Activated T-cell treated with anti-CD3 and anti-CD28 coated beads, Interleukin-2, amount 50 U/mL, for 1 hour (primary cell): ENCODE measurements at places on chromosomes 5 and 9.

DNA sequence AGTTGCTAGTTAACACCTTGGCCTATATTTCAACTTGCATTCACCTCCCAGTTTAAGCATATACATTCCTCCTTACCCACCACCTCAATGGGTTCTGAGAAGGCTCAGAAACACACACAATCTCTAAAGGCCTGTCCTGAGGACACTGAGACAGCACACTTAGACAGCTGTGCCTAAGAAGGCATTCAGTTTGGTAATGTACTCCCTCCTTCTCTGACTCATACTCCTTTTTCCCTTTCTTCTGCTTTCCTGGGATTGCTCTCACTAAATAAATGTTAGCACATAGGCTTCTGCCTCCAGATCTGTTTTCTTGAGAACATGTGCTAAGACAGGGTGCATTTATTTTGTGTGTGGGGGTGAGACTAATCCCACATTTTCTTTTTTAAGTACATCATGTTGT is 456.8 kb upstream of the CDH6 start:
- DNase-seq = no peak

DNA sequence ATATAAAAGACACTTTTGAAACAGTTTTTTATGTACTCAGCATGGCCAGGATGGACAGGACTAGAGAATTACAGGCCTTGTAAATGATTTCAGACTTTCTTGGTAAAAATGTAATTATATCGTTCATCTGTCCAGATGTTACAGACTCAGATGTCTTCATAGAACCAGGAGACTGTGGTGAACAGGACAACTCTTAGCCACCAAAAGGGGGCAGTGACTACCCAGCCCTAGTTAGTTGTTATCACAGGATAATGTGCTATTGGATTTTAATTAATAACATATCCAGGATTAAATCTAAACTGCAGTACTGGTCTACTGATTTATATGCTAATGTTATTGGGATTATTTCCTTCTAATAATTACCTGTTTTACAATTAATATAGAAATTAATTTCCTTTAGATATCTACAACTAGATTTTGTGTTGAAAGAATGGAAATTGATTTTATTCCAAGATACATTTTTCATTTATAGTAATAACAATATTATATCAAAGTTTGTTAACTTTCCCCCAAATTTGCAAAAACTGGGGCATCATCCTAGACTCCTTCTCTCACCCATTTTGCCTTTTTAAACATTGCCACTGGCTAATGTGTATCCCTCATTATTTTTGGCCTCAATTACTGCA is 99.4 kb downstream of the MTREX start:
- no peak for DNase-seq

DNA sequence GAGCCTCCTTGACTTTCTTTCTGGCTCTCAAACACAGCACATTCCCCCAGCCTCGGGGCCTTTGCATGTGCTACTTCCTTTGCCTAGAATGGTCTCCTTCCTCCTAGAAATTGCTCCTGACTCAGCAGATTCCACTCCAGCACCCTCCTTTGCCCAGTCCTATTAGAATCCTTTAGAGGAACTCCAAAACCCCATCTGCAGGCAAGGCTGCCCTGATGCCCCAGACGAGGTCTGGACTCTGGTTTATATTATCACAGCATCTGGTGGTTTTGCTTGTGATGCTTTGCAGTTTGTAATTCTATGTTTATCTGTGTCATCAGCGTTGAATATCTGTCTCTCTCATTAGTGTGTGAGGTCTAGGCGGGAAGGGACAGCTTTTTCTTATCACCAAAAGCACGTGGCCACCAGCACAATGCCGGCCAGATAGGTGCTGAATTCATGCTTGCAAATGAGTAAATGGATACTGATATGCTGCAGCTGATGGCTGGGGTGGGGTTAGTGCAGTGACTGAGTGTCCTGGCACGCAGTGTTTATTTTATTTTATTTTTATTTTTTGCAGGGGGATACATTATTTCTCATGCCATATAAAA is 30.0 kb upstream of the ANKH start:
- DNase-seq = no peak

- DNase-seq = no peak
These were observed 233.8 kb downstream of the PIK3R1 start for GRCh38 chr5:68449380-68449779.

- DNase-seq = no peak
These were observed 478.8 kb downstream of the CETN3 start for GRCh38 chr5:89930591-89931392.

- DNase-seq = no peak
These were observed 83.1 kb downstream of the COL27A1 start for GRCh38 chr9:114238472-114238871.

- no peak for DNase-seq
These were observed 587.3 kb downstream of the ANXA1 start for GRCh38 chr9:73738741-73739530.

- no peak for DNase-seq
These were observed 63.6 kb downstream of the TMEM174 start for GRCh38 chr5:73236541-73237128.

DNA sequence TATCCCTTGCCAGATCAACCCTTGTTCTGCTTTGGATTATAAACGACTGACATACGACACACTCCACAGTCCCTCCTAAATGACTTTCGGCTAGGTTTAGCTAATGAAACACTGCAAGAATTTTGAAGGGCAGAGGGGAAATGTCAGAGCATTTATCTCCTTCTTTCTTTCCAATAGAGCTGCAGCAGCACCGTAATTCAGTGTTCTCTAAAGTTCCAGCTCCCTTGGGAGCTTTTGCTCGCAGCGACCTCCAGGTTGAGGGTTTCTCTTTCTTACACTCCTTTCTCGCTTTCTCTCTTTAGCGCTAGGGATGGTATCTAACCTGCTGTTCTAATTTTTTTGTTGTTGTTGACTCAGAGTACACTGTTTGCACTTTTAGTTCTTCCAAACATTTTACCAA is 467.1 kb upstream of the ST8SIA4 start:
- DNase-seq = no peak

DNA sequence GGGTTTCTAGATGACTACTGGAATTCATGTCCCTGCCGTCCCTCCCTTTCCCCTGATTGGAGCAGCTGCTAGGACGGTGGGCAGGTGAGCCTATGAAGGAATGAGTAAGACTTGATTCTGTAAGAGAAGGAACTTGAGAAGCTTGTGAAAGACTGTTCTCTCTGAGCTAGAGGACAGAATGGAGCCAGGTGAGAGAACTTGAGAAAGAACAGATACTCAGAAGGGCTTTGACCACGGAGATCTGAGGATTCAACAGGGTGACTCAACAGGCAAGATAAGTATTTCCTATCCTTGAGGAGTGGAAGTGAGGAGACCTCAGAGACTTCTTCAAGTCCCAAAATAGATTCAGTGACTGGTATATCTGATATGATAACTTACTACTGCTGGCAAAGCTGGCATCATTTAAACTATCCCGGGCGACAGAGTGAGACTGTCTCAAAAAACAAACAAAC is 41.9 kb downstream of the HSDL2 start:
- DNase-seq = no peak

DNA sequence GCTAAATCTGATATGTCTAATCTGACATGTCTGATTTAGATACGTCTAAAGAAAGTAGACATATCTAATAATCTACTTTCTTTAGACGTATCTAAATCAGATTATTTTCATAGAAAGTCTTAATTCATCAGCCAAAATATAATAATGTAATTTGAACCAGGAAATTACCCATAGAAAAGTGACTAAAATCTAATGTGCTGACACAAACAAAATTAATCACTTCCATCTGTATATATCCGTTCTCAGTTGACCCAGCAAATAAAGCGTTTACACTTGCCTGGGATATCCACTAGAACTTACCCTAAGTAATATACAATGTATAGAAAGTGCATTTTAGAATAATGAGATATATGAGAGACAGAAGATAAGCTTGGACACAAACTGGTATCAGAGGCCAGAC is 56.7 kb downstream of the TTLL11 start:
- no peak for DNase-seq

DNA sequence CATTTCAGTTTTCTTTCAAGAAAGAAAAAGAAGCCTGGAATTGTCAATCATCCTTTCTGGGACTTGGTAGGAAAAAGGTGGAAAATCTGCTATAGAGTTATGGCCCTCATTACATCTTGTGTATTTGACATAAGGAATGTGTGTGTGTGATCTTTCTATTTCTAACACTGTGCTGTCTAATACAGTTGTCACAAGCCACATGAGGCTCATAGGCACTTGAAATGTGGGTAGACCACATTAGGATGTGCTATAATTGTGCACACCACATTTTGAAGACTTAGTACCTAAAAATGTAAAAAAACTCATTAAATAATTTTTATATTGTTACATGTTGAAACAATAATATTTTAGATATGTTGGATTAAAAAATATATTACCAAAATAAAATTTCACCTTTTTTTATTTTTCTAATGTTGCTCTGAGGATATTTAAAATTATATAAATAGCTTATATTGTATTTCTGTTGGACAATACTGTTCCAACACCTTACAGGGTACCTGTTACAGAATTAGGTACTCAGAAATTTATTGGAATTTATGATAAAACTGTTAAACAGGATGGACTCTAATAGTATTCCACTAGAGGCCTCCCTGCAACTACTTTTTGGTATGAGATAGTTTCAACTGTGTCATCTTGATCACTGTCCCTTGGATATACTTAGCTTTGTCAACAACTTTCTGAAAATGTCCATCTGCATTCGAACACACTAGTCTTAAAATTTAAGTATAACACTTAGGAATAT is 18.4 kb downstream of the MSANTD3 start:
- DNase-seq = no peak

- no peak for DNase-seq
These were observed 89.5 kb downstream of the TSSK1B start for GRCh38 chr5:113344973-113345940.

GRCh38 chr9:98750364-98751060 is 41.8 kb upstream of the GABBR2 start:
- DNase-seq = no peak

DNA sequence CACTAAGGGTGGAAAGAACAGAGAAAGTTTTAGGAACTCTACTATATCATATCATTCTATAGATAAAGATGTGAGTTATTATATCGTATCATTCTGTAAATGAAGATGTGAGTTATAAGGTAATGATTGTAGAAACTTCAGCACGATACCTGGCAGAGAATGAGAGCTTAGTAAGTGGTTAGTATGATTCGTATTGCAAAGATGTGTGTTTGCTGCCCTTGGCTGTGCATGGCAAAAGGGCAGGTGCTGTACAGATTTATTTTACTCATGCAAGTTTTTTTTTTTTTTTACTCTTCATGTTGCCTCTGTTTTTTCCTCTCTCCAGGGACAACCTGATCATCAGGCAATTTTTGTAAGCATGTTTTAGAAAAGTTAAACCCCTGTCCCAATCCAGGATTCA is 83.3 kb downstream of the EGFLAM start:
- DNase-seq = no peak

DNA sequence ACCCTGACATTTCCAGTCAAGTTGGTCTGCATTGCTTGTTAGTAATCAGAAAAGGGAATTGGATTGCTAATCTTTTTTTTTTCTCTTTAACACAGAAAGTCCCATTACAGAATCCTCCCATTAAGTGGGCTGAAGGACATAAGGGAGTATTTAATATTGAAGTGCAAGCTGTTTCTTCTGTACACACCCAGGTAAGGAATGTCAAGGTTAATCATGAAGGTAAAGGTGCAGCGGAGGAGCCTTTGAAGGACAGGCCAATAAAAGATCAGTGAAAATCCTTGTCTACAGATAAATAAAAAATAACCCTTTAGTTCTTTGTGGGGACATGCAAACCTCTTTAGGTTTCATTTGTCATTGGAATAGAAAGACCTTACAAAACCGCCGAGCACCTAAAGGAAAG is 161.4 kb downstream of the DOCK8 start:
- no peak for DNase-seq

GRCh38 chr9:116899337-116900006 is 212.4 kb downstream of the TRIM32 start:
- no peak for DNase-seq

GRCh38 chr9:34375901-34376595 is 650 bp downstream of the MYORG start:
- peak; percentile 63 for DNase-seq

- DNase-seq = no peak
These were observed 3.8 kb upstream of the ATP6V0E1 start for GRCh38 chr5:172979778-172980177.

DNA sequence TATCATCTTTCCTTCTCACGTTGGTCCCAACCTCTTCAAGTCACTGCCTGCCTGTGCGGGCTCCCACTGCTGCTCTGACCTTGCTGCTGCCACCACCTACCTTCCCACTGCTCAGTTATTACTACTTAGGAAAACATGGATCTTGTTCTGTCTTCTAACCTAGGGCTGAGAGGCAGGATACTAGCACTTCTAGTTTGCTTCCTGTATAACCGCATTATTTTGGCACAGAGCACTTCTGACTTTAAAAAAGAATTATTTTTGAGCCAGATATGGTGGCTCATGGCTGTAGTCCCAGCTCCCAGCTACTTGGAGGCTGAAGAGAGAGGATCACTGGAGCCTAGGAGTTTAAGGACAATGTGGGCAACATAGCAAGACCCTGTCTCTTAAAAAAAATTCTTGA is 135.4 kb upstream of the GNA14 start:
- DNase-seq = no peak

GRCh38 chr9:12760758-12761157 is 14.1 kb upstream of the LURAP1L start:
- DNase-seq = no peak

DNA sequence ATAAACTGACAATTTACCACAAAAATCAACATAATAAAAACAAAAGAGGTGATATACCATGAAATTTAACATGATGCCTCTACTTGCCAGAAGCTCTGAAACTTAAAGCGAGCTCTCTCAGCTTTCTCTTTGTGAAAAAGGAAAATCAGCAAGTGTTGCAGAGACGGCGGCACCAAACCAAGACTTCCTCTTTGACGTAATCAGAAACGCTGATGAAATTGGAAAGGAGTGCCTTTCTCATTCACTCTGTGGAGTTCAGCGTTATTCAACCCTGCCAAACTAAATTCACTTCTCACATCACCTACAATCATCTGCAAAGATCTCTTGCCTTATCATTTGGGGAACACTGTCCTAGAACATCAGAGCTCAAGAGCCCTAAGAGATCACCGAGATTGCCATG is 32.2 kb downstream of the ANXA6 start:
- no peak for DNase-seq

- DNase-seq = no peak
These were observed 248.3 kb downstream of the COX7C start for GRCh38 chr5:86866036-86866435.

DNA sequence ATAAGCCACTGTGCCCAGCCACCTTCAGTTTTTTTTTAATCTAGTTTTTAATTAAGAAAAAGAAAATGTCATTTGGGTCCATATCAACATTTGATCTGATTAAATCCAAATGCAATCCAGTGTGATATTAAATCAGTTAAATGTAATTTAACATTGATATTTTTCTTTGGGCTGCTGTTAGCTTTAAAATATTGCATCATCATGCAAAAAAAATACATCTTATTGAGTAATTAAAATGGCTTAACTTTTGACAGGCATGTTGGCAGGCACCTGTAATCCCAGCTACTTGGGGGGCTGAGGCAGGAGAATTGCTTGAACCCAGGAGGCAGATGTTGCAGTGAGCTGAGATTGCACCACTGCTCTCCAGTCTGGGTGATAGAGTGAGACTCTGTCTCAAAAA is 22.7 kb upstream of the LRRC70 start:
- DNase-seq = no peak
